Naive thymus-derived CD8-positive, alpha-beta T cell (primary cell): ENCODE measurements at places on chromosomes 1 and 21. TPM values are rescaled to one million over a fixed set of nuclear protein-coding genes. Genes with fewer than 3 reads are reported as not detected.

- DNase-seq, result no peak
- peaks cover 2% of the 10 kb centered on the region for H3K4me1 ChIP-seq
- no peak overlapping the region for H3K4me3 ChIP-seq
- H3K36me3 ChIP-seq, result no peaks in the 10 kb centered on the region
- peaks cover 27% of the 10 kb centered on the region for H3K27me3 ChIP-seq
- H3K27ac ChIP-seq, result no peak overlapping the region
Observed at GRCh38 chr21:35926003-35926740, 134.2 kb downstream of the SETD4 start.

- no peaks in the 10 kb centered on the region for H3K27me3 ChIP-seq
- DNase-seq, result no peak
- H3K27ac ChIP-seq, result no peak overlapping the region
- H3K4me3 ChIP-seq, result no peak overlapping the region
Observed at GRCh38 chr21:32367158-32367557, 25.7 kb downstream of the URB1 start.

GRCh38 chr1:118151312-118151937 is 33.6 kb downstream of the SPAG17 start:
- no peak overlapping the region for H3K27ac ChIP-seq
- no peak for DNase-seq

DNA sequence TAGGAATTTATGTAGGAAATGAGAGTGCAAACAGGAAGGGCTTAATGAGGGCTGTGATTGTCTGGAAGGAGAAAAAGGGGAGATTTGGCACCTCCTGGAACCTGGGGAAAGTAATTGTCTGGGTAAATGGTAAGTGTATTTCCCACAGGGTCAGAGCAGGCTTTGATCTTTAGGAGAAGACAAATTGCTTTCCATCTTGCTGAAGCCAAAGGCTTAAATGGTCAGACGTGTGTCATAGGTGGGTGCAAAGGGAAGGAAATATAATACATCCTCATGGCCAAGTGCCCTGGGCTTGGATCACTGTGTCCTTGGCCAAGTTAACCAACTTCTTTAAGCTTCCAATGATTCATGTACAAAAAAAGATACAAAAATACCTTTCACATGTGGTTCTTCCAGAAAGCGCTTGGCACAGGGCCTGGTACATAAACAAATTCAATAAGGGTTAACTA is 1.3 kb upstream of the DUSP23 start:
- H3K36me3 ChIP-seq, result no peaks in the 10 kb centered on the region

DNA sequence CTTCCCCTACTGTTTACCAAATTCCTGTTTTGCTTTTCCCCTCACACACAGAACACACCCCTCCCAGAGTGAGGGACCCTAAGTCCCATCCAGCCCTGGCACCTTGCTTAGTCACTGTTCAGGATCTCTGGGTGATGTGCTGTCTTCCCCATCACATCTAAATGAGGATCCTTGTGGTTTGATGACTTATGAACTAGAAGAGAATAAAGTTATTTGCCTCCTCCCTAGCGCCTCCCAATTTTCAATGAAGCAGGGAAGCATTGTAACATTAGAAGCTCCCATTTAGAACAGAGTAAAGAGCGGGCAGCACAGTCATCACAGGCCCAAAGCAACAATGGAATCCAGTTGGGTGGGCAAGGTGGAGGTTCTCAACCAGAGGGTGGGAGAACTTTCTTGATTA is 27.0 kb downstream of the DISC1 start:
- no peak for DNase-seq
- peaks cover 12% of the 10 kb centered on the region for H3K36me3 ChIP-seq
- no peak overlapping the region for H3K27ac ChIP-seq
- no peak overlapping the region for H3K4me3 ChIP-seq
- no peaks in the 10 kb centered on the region for H3K27me3 ChIP-seq

GRCh38 chr1:220732137-220732536 is 16.0 kb upstream of the MTARC2 start:
- H3K27ac ChIP-seq, result no peak overlapping the region
- no peak overlapping the region for H3K4me3 ChIP-seq
- no peaks in the 10 kb centered on the region for H3K36me3 ChIP-seq
- H3K27me3 ChIP-seq, result no peaks in the 10 kb centered on the region

- no peak overlapping the region for H3K4me3 ChIP-seq
- no peak for DNase-seq
- H3K36me3 ChIP-seq, result peaks cover 70% of the 10 kb centered on the region
- H3K27ac ChIP-seq, result no peak overlapping the region
Observed at GRCh38 chr1:205792481-205792881, 17.2 kb upstream of the RAB29 start.

Gene LCE1D
- not detected for total RNA-seq

Gene CD53
- 295 TPM for total RNA-seq

Gene SSR2
- 218 TPM for total RNA-seq

Gene LY9
- 156 TPM for total RNA-seq

Gene CLCN6
- 31.8 TPM for total RNA-seq
